Renal cortical epithelial cell (primary cell): ENCODE measurements at places on chromosomes 12 and 14. TPM values are rescaled to one million over a fixed set of nuclear protein-coding genes. Genes with fewer than 3 reads are reported as not detected.

The TAS2R31 gene
- total RNA-seq = 9.5 TPM in 1 of 2 replicates, not detected in the other

The ARG2 gene
- total RNA-seq = 4.5 and 17.4 TPM in 2 replicates

The NR1H4 gene
- 15.5 and 60.5 TPM in 2 replicates for total RNA-seq

The DEGS2 gene
- total RNA-seq = 0.20 TPM in 1 of 2 replicates, not detected in the other

The CHGA gene
- total RNA-seq = not detected in 2 replicates

The TAS2R19 gene
- total RNA-seq = 1.2 and 11.6 TPM in 2 replicates

The NPAS3 gene
- total RNA-seq = 0.70 TPM in 1 of 2 replicates, not detected in the other

The CISTR gene
- not detected in 2 replicates for total RNA-seq

The RTN1 gene
- 0.05 TPM in 1 of 2 replicates, not detected in the other for total RNA-seq

The SALL2 gene
- 1.7 and 15.9 TPM in 2 replicates for total RNA-seq

The CCDC88C gene
- total RNA-seq = 8.2 and 13.4 TPM in 2 replicates

The PLD4 gene
- total RNA-seq = 0.05 TPM in 1 of 2 replicates, not detected in the other

The IAPP gene
- not detected in 2 replicates for total RNA-seq

The ACVRL1 gene
- total RNA-seq = 2.1 and 3.5 TPM in 2 replicates

The DPY19L2 gene
- 3.6 and 20.8 TPM in 2 replicates for total RNA-seq

The MGAT2 gene
- total RNA-seq = 54.3 and 107 TPM in 2 replicates

The HOXC13 gene
- 0.15 TPM in 1 of 2 replicates, not detected in the other for total RNA-seq

The ANO4 gene
- total RNA-seq = 2.1 and 4.0 TPM in 2 replicates

The TRHDE gene
- total RNA-seq = 17.5 and 30.6 TPM in 2 replicates

The INSM2 gene
- 0.05 TPM in 1 of 2 replicates, not detected in the other for total RNA-seq

The SLCO1B1 gene
- total RNA-seq = not detected in 2 replicates

The PABPN1 gene
- 60.8 and 80.0 TPM in 2 replicates for total RNA-seq

The RNU4-1 gene
- under 0.01 TPM in 2 replicates for total RNA-seq

The SP1 gene
- 33.3 and 51.7 TPM in 2 replicates for total RNA-seq

The GLTP gene
- 45.4 and 57.3 TPM in 2 replicates for total RNA-seq

The GMPR2 gene
- 96.7 and 106 TPM in 2 replicates for total RNA-seq

The DLK1 gene
- not detected in 2 replicates for total RNA-seq

The CLEC1B gene
- not detected in 2 replicates for total RNA-seq

The MAP3K9 gene
- 14.4 and 19.7 TPM in 2 replicates for total RNA-seq

The DCAF5 gene
- total RNA-seq = 12.2 and 30.8 TPM in 2 replicates

The BCL11B gene
- total RNA-seq = 0.17 and 0.20 TPM in 2 replicates

The SLC17A8 gene
- under 0.01 and 0.30 TPM in 2 replicates for total RNA-seq

The HVCN1 gene
- 0.35 and 0.50 TPM in 2 replicates for total RNA-seq

The PIP4K2C gene
- total RNA-seq = 43.5 and 77.8 TPM in 2 replicates

The PLEKHD1 gene
- 0.10 TPM in 1 of 2 replicates, not detected in the other for total RNA-seq

The KRT83 gene
- not detected in 2 replicates for total RNA-seq

The STAB2 gene
- not detected in 2 replicates for total RNA-seq

The ARHGEF25 gene
- total RNA-seq = 1.7 and 7.0 TPM in 2 replicates

The PUS7L gene
- total RNA-seq = 27.1 and 31.3 TPM in 2 replicates

The HELB gene
- total RNA-seq = 4.5 and 8.9 TPM in 2 replicates

The IRAK3 gene
- total RNA-seq = 3.0 and 4.0 TPM in 2 replicates

The ZNF10 gene
- 5.9 and 18.1 TPM in 2 replicates for total RNA-seq

The IL22 gene
- not detected in 2 replicates for total RNA-seq

The BMAL2 gene
- total RNA-seq = 24.6 and 65.5 TPM in 2 replicates

The SMARCD1 gene
- total RNA-seq = 53.0 and 85.0 TPM in 2 replicates

The LRP1 gene
- total RNA-seq = 11.3 and 157 TPM in 2 replicates

The HOXC9 gene
- 5.9 and 6.5 TPM in 2 replicates for total RNA-seq
